ENCODE measurements at places on chromosomes 3 and 15. TPM values are rescaled to one million over a fixed set of nuclear protein-coding genes. Genes with fewer than 3 reads are reported as not detected.
A peak's percentile ranks its signal among the peaks of the same experiment; 100 is the strongest.

Gene CYP1A1
- polyA plus RNA-seq: 0.54 TPM

Gene SCN11A
- polyA plus RNA-seq: 1.1 TPM

Gene SELENOT
- polyA plus RNA-seq: 79.3 TPM

Gene ALDH1A3
- polyA plus RNA-seq: 23.8 TPM

DNA sequence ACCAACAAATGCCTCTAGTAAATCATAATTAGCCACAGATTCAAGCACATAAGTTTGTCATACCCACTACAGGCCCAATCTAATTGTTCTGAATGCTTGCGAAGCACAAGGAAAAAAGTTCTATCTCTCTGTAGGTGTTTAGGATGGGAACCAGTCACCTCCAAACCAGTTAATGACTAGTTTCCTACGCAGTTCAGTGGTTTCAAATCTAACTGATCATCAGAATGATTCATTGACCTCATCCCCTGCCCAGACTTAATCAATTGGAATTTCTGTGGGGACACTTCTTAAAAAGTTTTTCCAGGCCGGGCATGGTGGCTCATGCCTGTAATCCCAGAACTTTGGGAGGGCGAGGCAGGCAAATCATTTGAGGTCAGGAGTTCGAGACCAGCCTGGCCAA is 24.3 kb upstream of the MASP1 start:
- no peak for DNase-seq

- DNase-seq: peak; percentile 36
These were observed 319.3 kb upstream of the AZI2 start for GRCh38 chr3:28667646-28668621.

DNA sequence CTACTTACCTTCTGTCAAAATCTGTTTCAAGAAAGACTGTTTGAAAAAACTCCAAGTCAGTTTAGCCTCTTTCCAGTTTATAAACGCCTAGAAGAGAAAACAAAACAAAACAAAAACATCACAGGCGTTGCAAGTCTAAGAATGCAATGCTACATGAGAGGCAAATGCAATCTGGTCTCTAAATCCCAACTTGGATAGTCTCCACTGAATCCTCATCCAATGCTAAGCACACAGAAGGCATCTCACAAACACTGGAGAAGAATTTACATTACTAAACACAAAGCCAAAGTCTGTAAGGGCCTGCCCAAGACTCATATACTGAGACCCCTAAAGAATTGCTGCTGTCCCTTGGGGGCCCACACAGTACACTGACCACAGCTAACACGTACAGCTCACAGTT is 18.4 kb downstream of the RFT1 start:
- DNase-seq: no peak

DNA sequence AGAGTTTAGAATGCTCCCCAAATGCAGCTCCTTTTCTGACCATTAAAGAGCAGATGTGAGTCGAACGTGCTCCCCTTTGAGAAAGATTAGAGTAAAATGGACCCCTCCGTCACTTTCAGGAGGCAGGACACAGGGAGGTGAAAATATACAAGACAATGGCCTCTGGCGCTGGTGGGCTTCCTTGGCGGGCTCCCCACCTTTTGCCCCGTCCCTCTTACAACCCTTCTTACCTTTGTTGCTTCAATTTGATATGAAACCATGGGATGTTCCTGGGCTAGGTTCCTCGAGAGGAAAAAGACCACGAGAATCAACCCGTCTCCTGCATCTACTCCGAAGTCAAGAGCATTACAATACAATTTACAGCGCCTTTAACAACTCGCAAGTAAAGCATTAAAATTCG is 214.2 kb downstream of the MEIS2 start:
- no peak for DNase-seq

- peak; percentile 48 for DNase-seq
These were observed 67.6 kb upstream of the GCNT3 start for GRCh38 chr15:59543721-59544547.

All from large intestine (tissue), 12 donors.